ENCODE measurements at places on chromosomes 12 and 14.

GRCh38 chr14:72549026-72549425 is 344.9 kb downstream of the DPF3 start:
- DNase-seq: no peak

DNA sequence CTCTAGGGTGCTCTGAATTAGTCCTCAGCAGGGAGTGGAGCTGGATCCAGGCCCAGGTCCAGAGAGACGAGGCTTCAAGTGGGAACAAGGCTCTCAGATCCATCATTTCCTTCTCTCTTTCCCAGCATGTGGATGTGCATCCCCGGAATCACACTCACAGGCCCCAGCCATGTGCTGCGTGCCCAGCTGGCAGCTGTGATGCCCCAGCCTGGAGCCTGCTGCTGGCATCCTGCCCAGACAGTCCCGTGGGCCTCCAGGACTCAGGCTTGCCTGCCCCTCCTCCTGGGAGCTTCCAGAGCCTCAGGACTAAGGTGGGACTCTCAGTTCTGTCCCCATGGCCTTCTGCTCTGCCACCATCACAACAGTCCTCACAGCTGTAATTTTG is 6.2 kb upstream of the KRT84 start:
- DNase-seq: no peak

- no peak for DNase-seq
Observed at GRCh38 chr12:84910549-84911241, 1.9 kb downstream of the SLC6A15 start.

DNA sequence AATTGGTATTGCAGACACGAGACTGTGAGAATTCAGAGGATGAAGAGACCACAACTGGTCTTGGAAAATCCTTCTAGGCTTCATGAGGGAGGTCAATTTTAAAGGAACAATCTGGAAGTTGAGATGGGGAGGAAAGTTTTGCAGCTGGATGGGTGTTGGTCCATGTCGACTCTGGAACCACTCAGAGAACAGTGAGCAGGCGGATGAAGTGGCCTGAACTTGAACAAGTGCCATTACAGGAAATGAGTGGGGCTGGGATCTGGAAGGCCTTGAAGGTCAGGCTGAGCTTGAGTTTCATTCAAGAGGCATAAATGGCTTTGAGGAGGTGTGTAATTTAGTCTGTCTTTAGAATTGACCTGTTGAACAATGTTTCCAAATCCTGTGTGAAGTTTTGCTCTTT is 140.9 kb downstream of the GALC start:
- no peak for DNase-seq

DNA sequence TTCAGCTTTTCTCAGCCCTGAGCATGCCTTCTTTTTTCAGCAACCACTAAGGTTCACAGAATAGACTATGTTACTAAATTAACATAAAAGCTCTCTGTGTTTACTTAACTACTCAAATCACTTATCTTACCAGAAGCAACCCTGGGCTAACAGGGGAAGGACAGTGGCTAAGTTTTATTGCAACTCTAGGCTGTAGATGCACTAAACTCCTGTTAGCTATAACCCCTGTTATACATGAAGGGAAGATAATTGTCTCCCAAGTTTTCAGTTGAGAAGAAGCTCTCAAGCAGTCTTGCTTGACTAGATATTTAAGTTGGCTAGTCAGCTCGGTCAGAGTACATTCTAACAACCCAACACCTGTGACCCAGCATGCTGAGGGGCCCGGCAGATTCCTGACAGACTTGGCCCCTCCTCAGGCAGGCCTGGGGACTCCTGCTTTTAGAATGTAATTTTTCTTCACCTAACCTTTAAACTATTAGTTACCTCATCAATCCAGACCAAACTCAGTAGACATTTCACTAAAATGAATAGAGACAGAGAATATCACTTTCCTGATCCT is 464.5 kb downstream of the EGLN3 start:
- no peak for DNase-seq

GRCh38 chr12:16350682-16351081 is 3.2 kb downstream of the MGST1 start:
- DNase-seq: no peak

DNA sequence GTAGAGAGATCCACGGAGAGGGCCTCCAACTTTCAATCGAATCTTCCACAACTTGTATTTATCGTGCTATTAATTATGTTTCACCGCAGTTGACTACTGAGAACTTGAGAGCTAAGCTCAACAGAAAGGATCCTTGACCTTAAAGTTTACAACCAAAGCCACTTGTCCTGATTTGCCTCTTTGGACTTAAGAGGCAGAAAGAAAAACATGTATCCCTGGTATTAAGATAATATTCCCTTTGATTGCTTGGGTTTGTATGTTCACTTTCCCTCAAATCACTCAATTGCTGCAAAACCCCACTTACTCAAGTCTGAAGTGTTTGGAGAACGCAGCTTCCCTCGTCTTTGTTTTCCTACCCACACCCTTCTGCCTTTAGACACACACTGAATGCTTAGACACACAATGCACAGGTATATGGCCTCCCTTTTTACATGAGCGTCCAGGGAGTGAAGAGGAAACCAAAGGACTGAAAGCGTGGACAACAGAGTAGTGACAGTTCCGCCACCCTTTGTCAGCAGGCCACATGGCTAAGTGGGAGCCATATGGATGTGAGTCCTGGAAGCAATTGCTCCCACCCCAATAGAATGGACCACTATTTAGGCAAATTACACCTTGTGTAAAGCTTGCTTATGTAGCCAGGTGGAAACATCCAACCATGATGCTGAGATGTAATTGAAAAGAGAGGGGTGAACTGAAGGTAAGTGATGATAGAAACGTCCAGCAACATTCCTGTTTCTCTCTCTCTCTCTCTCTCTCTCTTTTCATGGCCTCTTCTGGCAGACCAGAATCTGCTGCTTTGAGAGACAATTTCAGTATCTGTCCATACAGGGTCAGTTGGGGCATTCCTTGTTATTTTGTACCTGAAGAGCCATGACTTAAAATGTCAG is 1.4 kb upstream of the PKP2 start:
- DNase-seq: no peak

- no peak for DNase-seq
Observed at GRCh38 chr12:111457577-111457976, 51.9 kb downstream of the SH2B3 start.

GRCh38 chr14:31106768-31107167 is 80.6 kb upstream of the STRN3 start:
- no peak for DNase-seq

- DNase-seq: no peak
Observed at GRCh38 chr12:51686727-51687126, 95.7 kb downstream of the SCN8A start.

- DNase-seq: no peak
Observed at GRCh38 chr14:80271389-80271788, 60.1 kb upstream of the DIO2 start.

- DNase-seq: no peak
Observed at GRCh38 chr12:108240027-108240785, 98.9 kb downstream of the CMKLR1 start.

- no peak for DNase-seq
Observed at GRCh38 chr12:124387528-124387911, 92.6 kb downstream of the RFLNA start.

GRCh38 chr12:126608607-126609175 is 1543.5 kb downstream of the AACS start:
- no peak for DNase-seq

GRCh38 chr14:76767681-76768656 is 6.7 kb downstream of the VASH1 start:
- DNase-seq: no peak

- DNase-seq: no peak
Observed at GRCh38 chr12:3032770-3033538, 44.2 kb upstream of the TSPAN9 start.

GRCh38 chr12:46218322-46219095 is 50.3 kb downstream of the SLC38A1 start:
- DNase-seq: no peak

DNA sequence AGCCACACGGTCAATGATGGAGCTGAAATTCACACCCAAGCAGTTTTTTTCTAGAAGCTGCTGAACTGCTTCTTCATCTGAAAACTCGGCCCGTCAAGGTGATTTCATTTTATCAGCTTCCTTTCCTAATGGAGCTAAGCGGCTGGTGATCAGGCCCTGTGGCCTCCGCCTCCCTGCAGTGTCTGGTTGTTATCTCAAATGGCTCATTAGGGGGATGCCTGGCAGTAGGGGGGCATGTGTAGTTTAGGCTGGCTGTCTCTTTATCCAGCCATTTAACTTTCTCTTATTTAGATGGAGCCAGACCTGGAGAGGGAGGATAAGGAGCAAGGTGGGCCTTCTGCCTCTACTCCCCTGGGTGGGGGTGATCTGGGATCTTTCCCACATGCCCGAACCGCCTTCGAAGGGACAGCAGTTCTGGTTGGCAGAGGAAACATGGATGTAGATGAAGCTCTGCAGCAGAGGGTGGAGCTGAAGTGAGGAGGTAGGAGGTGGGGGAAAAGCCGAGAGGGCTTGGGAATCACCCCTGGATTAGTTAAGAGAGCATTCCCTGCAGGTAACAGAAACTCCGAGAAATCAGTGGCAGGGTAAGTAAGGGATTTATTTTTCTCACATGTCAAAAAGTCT is 64.4 kb downstream of the TGFB3 start:
- no peak for DNase-seq

GRCh38 chr12:57029457-57029856 is 13.1 kb upstream of the TAC3 start:
- no peak for DNase-seq

- DNase-seq: no peak
Observed at GRCh38 chr14:101248840-101249675, 312.2 kb upstream of the DIO3 start.

Data from GM12864 (cell line).